ENCODE measurements at places on chromosomes 16 and 17. TPM values are rescaled to one million over a fixed set of nuclear protein-coding genes. Genes with fewer than 3 reads are reported as not detected.

Gene SPAG5
- total RNA-seq = 31.5 TPM

Gene OR1A1
- total RNA-seq = not detected

Gene SGF29
- total RNA-seq = 23.5 TPM

Gene KRTAP2-2
- total RNA-seq = not detected

Gene C17orf78
- not detected for total RNA-seq
